ENCODE measurements at places on chromosomes 4 and X.

GRCh38 chrX:47030339-47030738 lies 47.9 kb upstream of the RGN start:
- DNase-seq = no peak

GRCh38 chrX:104098151-104098808 lies 14.0 kb upstream of the ZCCHC18 start:
- peak; percentile 53 for DNase-seq

DNA sequence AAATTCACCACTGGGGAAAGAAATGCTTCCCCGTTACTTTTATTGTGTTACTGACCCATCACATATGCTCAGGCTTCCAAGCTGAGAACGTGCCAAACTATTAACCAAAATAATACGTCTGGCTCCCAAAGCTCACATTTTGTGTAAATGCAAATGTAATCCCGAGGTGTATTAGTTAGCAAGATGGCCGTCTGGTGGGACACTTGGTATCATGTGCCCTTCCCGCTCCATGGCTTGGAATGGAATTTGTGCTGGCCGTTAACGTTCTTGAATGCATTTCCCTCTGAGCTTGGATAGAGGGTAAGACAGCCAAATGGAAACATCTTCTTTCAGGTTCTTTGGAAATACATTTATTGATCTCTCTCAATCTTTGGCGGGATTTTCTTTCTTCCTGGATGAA lies 105.0 kb downstream of the MFAP3L start:
- no peak for DNase-seq

- DNase-seq = no peak
Measured at GRCh38 chr4:86181585-86181984, 178.3 kb downstream of the MAPK10 start.

- DNase-seq = no peak
Measured at GRCh38 chr4:22897520-22898108, 204.9 kb downstream of the GBA3 start.

DNA sequence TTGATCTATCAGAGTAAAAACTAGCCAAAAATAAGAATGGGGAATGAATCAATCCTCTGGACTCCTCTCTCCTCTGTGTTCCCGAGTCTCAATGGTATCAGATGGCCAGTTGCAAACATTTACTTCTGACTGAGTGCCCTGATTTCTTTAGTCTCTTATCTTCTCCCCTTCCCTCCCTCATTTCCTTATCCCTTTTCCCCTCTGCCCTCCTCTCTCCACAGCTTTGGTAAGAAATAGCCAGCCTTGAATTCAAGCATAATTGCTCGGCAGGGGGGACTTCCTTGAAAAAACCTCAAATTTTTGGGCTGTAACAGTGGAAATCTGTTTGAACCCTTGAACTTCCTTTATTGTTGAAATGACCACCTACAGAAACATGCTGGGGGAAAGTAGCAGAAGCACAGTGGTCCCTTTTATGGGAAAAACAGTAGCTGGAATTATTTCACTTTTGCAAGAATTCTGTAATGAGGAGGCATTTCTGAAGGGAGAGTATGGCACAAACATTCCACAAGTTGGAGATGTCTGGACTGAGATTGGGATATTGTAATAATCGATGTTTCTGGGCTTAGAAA lies 40.3 kb downstream of the NHS start:
- DNase-seq = no peak

- no peak for DNase-seq
Measured at GRCh38 chr4:173516621-173517524, 13.2 kb downstream of the HAND2 start.

- DNase-seq = no peak
Measured at GRCh38 chrX:67503004-67503403, 40.8 kb upstream of the AR start.

DNA sequence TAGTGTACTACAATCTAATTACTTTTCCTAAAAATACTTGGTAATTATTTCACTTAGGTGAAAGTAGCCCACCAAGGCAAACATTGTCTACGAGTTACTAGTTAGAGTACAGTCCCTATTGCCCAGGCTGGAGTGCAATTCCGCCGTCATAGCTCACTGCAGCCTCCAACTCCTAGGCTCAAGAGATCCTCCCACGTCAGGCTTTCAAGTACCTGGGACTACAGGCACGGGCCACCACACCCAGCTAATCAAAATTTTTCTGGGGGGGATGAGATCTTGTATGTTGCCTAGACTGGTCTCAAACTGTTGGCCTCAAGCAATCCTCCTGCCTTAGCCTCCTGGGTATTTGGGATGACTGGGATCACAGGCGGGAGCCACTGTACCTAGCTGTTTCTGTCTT lies 21.9 kb downstream of the FAM193A start:
- DNase-seq = no peak

GRCh38 chr4:32858971-32859370 lies 2138.8 kb downstream of the PCDH7 start:
- no peak for DNase-seq

DNA sequence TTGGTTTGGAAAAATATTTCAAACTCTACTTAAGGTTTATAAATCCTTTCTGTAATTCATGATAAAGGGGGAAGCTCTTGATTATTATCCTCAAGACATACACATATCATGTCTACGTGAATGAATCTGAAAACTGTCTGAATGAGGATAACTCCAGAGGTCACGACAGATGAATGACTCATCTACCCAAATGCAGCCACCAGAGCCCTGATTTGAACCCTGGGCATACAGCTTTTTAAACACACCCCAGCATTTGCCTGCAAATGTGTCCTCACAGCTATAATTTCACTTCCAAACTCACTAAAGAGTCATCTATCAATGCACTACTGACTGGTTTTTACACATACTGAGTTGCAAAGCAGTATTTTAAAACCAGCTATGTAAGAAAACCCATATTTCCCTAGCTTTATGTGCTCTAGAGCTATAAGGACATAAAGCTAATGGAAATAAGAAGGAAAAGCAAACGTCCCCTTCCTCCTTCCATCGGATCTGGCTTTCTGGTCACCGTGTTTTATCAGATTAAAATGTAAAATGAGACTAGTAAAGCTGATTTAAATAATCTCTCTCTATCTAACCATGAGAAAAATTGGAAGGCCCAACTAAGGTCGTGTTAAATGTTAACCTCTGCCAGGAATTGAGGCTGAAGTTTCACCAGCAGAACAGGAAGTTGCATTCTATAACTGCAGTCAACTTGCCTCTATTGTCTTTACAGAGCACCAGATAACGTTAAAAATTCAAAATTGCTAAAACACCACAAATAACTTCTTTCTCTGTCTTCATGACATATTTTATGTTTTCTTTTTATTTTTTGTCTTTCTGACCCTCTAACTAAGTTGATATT lies 63.1 kb upstream of the SPP1 start:
- no peak for DNase-seq

DNA sequence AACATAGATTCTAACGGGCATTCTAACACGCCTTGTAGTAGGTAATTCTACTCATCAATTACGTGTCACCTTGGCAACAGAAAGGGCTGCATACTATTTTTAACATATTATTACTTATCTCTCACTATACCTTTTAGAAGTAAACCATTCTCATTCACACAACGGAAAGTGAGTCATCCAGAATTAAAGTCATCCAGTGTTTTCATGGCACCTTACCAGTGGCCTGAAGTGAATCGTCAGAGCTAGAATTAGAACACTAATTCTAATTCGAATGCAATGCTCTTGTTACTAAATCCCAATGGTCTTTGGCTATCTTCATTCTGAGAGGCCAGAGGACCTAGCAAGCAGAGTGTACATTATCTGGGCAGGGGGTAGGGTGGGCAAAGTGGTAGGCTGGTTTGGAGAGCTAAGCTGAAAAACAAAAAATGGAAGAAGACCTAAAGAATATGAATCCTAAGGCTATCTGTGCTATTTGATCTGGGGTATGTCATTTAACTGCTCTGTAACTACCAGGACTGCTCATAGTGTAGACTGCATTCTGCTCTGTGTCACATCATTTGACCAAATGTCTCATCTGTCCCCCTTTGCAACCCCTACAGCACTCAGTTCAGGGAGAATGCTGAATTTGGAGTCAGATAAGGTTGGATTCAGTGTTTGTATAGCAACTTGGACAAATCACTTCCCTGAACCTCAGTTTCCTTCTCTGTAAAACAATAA lies 96.5 kb downstream of the HDAC8 start:
- DNase-seq = no peak

- no peak for DNase-seq
Measured at GRCh38 chrX:86149119-86149518, 868 bp downstream of the DACH2 start.

- peak; percentile 46 for DNase-seq
Measured at GRCh38 chr4:52659001-52659721, at the start of gene USP46. Gene USP46, minus strand, starts transcription at chr4:52659301. Its CDS starts 151 bp downstream, at chr4:52659150.

- no peak for DNase-seq
Measured at GRCh38 chr4:61359301-61359700, 159.2 kb downstream of the ADGRL3 start.

DNA sequence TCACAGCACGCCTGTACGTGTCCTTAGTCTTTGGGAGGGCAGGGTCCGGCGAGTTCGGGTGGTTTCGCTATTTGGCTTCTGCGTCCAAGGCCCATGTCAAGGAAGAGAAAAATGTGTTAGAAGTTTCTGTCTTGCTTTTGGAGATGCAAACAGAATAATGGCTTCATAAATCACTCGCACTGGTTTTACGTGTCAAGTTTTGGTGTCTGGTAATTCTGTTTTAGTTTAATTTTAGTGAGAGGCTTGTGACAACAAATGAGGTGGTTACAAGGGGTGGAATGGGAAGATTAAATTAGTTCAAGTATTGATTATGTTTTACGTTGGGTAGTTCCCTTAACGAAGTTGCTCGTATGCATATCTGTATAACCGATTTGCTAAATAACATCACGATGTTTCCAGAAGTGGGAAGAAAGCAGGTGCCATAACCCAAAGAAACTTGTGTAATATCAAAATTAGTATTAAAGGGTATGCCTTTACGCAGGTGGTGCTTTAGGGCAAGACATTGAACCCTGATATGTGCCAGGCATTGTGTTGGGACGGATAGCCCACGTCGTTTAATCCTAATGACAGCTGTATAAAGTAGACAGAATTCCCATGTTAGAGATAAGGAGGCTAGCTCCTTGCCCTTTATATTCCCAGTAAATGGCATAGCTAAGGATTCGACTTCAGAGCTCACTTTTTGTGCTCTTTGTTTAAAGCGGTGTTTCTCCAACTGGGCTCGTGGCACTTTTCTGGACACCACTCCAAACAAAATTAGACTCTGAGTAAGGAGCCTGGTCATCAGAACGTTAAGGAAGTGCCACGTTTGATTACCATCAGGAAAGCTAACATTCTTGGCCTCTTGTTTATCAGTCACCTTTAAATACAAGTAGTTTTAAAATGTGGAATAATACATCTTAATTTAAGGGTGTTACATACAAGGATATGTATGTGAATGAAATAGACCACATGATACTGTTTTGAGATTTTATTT lies 843 bp downstream of the RPL34 start:
- DNase-seq = no peak

- DNase-seq = no peak
Measured at GRCh38 chr4:38911257-38911656, 43.7 kb downstream of the FAM114A1 start.

All from CD4-positive, alpha-beta T cell treated with Interleukin-15 for 1 hour (primary cell).